Cardiac septum (tissue), 1 donor: ENCODE measurements at places on chromosomes 2 and 18.

GRCh38 chr2:65076345-65076710, 20.1 kb downstream of the CEP68 start:
- DNase-seq = no peak

GRCh38 chr2:180952082-180952481, 28.3 kb upstream of the UBE2E3 start:
- no peak for DNase-seq

- no peak for DNase-seq
Observed at GRCh38 chr2:230564805-230565779, 147.6 kb upstream of the CAB39 start.

DNA sequence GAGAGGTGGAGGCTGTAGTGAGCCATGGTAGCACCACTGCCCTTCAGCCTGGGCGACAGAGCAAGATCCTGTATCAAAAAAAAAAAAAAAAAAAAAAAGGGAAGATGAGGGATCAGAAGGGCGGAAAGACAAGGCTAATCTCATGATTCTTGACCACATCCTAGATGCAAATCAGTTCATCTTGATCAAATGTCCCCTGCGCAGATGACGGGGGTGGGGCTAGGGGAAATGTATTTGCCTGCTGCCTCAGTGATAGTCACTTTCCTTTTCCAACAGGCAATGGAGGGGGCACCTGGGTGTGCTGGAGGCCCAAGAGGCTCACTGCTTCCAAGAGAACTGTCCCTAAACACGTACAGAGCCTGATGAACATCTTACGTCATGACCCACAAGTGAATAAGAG, 3.7 kb upstream of the EMILIN2 start:
- no peak for DNase-seq

DNA sequence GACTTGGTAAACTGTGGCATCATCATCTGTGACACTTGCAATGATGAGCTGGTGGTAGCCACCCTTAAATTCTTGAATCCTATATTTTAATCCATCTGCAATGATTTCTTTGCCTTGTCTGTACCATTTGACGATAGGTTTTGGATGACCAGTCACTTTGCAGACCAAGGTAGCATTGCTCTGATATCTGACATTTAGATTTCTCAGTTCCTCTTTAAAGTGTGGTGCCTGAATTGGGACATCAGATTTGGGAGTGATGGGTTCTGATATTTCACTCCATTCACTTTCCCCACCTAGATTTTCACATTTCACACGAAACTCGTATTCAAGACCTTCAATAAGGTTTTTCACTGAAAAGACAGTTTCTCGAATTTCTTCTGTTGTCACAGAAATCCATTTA, 55.8 kb downstream of the PLEKHA3 start:
- no peak for DNase-seq

GRCh38 chr2:60347781-60348180, 205.7 kb downstream of the BCL11A start:
- DNase-seq = no peak

- no peak for DNase-seq
Observed at GRCh38 chr18:72378016-72378415, 166.1 kb downstream of the CBLN2 start.

- no peak for DNase-seq
Observed at GRCh38 chr2:85577386-85578242, at the start of gene VAMP8. TSS of gene VAMP8 (plus strand) at chr2:85577586. CDS start at chr2:85577647, 61 bp downstream.

- no peak for DNase-seq
Observed at GRCh38 chr2:75155115-75155514, 44.2 kb downstream of the TACR1 start.

DNA sequence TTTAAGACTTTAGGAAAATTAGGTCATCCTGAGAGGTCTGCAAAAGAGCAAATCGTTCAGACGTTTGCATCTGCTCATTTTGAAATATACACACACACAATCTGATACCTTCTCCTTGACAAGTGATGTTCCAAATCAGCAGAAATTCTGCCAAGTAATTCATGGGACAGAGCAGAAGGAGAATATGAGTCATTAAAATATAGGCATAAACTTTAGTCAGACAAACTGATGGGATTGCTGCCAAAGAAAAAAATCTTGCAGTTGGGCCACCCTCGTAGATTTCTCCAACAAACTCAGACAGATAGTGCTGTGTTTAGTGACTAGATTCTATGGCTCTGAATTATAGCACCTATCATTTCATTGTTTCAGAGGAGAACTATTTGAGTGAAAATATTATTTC, 336.3 kb downstream of the NYAP2 start:
- no peak for DNase-seq

GRCh38 chr2:102999958-103000357, 238.1 kb downstream of the TMEM182 start:
- no peak for DNase-seq

DNA sequence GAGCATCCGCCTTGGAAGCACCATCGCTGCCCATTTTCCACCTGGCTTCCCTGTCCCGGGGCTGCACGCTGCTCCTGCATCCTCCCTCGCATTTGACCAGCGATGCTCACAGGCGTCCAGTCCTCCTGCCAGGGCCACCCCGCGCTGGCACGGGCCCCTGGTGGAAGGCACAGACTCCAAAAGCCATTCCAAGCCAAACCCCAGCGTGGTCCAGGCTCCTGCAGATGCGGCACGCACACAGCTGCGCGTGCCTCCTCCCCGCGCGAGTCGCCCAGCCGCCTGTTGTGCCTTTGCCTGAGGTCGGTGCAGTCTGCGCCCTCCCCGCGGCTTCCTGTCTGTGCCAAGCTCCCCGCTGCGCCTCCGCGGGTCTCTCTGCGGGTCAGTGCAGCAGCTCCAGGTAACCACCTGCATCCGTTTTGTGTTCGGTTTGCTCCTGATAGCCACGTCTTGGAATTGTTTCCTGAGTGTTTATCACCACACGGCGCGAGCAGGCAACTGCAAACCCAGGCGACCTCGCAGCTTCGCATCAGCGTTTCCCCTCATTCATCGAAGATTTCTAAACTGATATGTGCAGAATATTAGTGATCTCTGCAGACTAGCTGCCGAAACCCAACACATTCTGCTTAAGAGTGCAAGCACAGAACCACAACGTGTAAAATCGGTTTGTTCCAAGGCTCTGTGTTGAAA, 65.2 kb upstream of the SALL3 start:
- no peak for DNase-seq

- no peak for DNase-seq
Observed at GRCh38 chr18:23178201-23178600, 42.9 kb downstream of the CABLES1 start.

DNA sequence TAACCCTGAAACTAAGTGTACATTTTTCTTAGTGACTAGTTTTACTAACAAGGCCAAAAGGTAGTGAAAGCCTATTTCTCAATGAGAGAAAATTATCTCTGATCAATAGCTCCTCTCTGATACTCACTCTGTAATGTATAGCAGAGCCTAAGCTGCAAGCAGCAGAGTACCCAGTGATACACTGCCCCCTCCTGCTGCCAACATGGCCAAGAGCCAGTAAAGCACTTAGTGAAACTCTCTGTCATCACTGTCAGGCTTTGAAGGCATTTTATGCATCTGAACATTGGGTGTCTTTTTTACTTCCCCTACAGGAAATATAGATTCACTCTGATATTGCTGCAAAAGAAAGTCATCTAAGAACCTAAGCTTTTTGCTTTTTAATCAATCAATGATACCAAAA, 784.1 kb upstream of the CDH7 start:
- DNase-seq = no peak

DNA sequence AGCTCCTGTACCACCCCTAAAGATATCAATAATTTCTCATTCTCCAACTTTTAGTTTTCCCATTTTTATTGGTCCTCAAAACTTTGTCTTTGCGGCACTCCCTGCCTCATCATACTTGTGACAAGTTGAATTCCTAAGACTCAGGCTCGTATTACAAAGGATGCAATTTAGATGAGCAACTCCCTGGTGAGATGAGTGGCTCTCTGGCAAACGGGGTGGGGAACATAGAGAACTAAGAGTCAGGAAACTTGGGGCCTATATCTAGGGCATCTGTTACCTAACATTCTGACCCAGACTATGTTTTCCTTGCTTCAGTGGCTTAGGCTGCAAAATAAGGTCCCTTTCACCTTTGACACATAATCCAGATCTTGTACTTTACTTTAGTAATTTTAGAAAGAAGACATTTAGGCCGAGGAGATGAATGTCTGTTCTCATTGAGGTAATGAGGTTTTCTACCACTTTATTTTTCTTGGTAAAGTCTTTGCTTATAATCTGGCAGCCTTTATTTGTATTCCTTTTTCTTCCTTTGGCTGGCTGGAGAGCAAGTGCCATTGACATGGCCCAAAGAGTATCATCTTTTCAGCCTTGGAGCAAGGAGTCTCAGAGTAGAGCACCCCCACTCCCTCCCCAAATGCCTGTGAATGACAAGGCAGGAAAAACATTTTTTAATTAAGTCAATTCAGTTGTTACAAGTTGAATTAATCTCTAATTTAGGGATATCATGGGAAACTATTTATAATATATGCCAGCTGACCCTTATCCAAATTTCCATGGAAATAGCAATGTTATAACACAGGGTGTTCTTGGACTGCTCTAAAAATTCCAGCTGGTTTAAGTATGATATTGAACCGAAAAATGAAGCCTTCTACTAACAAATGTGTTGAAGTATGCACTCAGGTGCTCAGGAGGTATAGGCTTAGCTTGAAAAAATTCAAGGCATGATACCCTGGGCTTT, 15.2 kb downstream of the TSPYL6 start:
- DNase-seq = no peak

- DNase-seq = no peak
Observed at GRCh38 chr18:49663899-49664890, 102.3 kb downstream of the LIPG start.

GRCh38 chr2:44510246-44510645, 148.5 kb downstream of the CAMKMT start:
- DNase-seq = no peak

DNA sequence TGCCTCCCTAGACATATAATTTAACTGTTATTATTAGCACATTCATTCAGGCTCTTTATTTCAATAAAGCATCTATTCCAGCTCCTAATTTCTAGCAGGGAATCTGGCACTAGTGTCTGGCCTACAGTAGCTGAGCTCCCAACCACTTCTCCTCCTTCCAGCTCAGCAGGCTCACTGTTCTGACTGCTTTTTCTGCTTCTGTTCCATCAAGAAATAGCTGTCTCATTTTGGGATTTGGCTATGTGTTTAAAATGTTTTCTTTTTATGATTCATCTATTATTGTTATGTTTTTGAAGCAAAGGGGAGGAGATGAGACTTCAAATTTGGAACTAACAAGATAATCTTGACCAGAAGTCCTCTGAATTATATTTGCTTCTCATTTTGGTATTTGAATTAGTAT, 172.7 kb upstream of the SMAD7 start:
- DNase-seq = no peak

DNA sequence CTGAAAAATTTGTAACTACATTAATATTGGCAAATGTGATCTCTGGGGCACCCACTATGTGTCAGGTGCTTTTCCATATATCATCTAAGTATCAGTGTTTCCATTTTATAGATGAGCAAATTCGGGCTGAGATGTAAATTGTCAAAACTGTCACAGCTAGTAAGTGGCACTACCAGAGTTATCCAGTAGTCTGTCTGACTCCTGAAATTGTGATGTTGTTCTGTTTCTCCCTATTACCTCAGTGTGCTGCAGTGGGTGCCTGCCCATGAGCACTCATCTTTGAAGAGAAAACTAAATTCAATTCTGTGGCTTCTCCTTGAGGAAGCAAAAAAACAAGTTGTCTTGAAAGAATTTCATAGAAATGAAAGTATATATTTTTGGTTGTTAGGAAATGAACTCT, 467.4 kb upstream of the FANCL start:
- DNase-seq = no peak

- DNase-seq = no peak
Observed at GRCh38 chr18:24112874-24113615, 25.8 kb upstream of the CABYR start.

GRCh38 chr2:8346208-8346607, 335.6 kb upstream of the ID2 start:
- DNase-seq = no peak

DNA sequence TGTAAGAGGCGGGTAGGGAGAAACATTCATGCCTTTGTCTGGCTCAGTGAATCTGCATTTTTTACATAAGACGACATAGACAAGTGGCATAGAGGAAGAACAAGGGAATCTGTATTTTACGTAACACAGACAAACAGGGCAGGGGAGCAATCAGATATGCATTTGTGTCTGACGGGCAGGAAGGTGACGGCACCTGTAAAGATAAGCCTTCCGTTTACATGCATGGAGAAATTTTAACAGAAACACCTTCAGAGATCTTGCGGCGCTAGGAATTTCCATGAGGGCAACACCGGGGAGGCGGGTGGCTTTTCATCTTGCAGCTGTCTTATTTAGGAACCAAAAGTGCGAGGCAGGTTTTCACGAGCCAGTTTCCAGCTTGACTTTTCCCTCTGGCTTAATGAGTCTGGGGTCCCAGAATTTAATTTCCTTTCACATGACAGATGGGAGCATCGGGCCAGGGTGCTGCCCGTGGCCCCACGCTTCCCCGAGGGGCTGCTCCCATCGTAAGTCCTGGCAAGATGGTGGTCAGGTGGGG, 42.6 kb downstream of the RTP5 start:
- peak; percentile 10 for DNase-seq

GRCh38 chr2:161956738-161957137, 117.3 kb downstream of the DPP4 start:
- DNase-seq = no peak

GRCh38 chr2:128321784-128322714, 3.4 kb upstream of the HS6ST1 start:
- DNase-seq = peak; percentile 92

DNA sequence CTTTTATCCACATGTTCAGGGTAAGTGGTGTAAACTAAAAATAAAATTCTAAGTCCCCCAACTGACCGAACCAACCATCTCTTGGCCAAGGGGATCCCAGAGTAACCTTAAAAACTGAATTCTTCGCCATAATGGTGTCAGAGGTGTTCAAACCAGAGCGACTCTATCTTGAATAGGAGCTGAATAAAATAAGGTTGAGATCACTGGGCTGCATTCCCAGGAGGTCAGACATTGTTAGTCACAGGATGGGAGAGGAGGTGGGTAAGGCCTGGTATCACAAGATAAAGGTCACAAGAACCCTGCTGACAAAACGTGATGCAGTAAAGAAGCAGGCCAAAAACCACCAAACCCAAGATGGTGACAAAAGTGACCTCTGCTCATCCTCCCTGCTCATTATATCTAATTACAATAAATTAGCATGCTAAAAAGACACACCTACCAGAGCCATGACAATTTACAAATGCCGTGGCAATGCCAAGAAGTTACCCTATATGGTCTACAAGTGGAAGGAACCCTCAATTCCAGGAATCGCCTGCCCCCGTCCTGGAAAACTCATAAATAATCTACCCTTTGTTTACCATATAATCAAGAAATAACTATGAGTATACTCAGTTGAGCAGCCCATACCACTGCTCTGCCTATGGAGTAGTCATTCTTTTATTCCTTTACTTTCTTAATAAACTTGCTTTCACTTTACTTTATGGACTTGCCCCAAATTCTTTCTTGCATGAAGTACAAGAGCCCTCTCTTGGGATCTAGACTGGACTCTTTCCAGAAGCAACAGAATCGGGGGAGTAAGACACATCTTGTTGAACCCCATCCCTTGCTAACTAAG, 302.4 kb downstream of the STK39 start:
- DNase-seq = no peak

GRCh38 chr2:240333985-240334384, 101.5 kb upstream of the GPC1 start:
- peak; percentile 10 for DNase-seq
